ENCODE measurements at places on chromosomes 4 and X.

DNA sequence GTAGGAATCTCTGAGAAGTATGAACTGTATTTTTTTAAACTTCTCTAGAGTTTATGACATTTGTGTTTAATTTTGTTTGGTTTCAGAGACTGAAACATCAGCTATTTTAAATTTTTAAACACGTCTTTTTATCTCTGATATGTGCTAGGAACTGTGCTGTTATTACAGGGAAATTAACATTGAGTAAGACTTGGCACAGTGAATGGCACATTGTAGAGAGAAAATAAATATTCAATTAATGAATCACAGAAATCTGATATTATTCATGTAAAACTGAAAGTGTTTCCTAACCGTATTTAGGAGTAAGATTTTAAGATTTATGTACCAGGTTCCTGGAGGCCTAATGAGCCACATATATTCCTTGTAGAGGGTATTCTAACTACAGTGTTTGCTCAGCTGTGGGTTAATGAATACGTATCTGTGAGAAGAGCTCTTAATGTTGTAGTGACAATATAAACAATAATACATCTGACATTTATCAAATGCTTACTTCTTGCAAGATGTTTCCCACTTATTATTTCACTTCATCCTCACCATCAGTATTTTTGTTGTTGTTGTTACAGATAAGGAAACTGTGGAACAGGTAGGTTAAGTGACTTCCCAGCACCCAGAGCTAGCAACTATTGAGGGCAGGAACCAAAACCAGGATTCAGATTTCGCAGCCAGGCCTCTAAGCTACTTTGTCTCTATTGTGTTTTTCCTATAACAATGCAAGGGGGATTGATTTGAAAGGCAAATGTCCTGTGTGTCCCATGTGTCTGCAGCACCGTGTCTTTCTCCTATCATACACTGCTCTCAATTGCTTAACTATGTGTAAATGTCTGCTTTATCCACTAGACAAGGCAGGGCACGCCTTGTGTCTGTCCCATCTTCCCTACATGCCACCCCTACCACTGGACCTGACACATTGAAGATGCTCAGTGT, 121.1 kb upstream of the FAM9C start:
- DNase-seq, result peak; percentile 62

DNA sequence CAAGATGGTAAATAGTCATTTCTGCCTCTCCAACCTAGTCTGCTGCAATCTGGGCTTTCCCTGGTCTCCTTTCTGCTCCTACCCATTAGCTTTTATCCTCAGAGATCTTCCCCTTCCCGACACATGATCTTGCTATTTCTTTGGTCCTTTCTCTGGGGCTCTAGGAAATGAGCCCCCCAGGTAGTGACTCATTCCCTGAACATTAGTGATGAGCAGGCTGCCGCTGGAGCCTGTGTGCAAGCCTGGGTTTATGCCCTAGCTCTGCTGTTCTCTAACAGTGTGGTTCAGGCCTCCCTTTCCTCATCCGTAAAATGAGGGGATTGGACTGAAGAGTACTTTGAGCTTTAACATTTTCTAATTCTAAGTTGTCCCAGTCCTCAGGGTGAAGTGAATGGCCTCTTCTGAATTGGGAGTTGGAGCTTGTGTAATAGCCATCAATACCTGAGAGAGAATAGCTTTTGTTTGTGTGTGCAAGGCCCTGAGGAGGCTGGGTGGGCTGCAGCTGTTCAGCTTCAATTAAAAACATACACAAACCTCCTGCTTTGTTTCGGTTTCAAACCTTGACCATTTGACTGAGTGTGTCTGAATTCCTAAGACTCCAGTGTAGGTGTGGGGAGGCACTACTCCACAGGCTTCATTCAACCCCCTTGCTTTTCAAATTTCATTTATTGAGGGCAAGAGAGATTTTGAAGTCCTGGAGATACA, 115.6 kb upstream of the SCML1 start:
- no peak for DNase-seq

DNA sequence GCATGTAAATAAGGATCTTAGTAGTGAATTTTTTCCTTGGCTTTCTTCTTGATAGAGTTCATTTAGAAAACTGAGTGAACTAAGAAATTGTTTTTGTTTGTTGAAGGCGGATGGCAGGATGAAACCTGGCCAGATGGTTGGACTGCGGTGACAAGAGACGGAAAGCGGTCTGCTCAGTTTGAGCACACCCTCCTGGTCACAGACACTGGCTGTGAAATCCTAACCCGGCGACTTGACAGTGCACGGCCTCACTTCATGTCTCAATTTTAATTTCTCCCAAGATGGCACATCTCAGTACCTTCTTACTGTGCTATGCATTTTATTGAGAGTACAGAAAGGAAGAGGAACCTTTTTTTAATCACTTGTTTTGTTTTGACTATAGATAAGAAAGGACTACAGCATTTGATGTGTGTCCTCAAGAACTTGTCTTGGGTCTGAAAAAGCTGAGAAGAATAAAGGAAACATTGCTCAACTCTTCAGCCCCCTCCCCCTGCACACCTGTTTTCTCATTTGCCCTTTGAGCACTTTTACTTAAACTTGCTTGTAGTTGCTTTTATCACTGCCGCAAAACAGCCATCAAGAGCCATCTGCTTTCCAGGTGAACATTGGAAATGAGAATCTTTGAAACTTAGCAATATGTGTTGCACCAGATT, 27.4 kb downstream of the ADH5 start:
- no peak for DNase-seq

- no peak for DNase-seq
These were observed 107.6 kb upstream of the SMIM10 start for GRCh38 chrX:134883137-134883700.

- DNase-seq, result no peak
These were observed 183.8 kb upstream of the VCX3A start for GRCh38 chrX:6718766-6719165.

DNA sequence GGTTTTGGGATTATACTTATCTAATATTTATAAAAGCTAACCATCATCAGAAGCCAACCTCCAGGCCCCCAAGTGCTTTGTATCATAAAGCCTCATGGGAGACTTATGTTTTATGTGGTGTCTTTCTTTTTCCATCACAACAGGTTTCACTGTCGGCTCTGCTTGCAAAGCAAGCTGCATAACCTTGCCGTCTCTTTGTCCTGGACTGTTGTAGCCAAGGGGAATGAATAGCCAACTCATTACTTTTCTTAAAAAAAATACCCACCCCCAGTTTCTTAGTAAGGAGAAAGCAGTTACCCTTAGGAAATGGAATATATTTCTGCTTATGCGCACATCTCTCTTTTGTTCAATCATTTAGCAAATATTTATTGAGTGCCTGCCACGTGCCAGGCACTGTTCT, 40.7 kb downstream of the FAM184B start:
- DNase-seq, result no peak

GRCh38 chr4:112517067-112517634, 1.2 kb upstream of the NEUROG2 start:
- no peak for DNase-seq

- DNase-seq, result no peak
These were observed 2.0 kb upstream of the CXorf66 start for GRCh38 chrX:139967300-139967699.

GRCh38 chr4:148477276-148477675, 35.1 kb upstream of the NR3C2 start:
- DNase-seq, result no peak

- DNase-seq, result no peak
These were observed 772 bp downstream of the CYP4V2 start for GRCh38 chr4:186192066-186192612.

GRCh38 chrX:125604448-125604847, 284.8 kb downstream of the TEX13C start:
- no peak for DNase-seq

DNA sequence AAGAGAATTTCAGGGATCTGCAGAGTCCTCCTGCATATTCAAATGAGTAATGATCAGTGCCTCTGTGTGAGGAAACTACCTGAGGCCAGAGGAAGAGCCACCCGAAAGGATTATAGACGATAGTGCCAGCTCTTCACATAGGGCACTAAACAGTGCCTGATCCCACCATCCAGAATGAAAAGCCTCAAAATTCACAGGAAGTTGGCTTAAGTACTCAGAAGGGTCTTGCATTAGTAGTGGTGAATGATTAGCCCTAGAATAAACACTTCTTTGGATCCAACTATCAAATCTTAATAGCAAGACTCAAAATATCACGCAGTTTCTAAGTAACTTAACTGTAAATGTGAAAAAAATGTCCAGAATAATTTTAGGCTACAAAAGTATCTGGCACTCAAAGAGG, 324.4 kb downstream of the ZNF674 start:
- no peak for DNase-seq

DNA sequence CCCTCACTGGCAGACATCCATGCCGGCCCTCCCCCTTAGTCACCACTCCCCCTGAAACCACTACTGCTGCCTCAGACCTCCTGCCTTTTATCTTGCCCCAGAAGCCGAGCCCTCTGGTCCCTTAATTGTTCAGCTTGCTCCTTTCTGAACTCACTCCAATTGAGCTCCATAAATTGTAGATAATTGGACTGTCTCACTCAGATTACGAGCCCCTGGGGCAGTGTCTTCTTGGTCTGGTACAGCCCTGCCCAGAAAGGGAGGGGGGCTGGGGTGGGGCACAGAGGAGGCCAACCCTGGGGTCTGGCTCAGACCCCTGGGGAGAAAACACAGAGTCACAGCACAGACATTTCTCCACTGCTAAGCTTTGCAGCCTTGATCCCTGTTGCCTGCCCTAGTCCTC, 39.4 kb downstream of the NALF2 start:
- no peak for DNase-seq

DNA sequence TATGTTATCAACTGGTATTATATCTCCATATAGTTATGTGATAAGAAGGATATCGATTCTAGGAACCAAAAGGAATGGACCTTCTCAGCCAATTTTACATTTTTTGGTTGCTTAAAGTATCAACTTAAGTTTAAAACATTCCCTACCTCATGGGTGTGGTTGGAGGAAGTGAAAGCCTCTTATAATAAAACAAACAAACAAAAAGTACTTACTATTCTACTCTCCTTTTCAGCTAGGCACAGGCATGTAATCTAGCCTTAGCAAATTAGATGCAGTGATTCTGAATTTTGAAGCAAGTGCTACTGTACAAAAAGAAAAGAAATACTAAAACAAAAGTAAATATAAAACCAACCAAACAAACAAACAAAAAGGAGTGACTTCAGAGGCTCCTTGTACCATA, 485.4 kb downstream of the C4orf33 start:
- no peak for DNase-seq

GRCh38 chrX:30941898-30942297, 52.8 kb upstream of the TAB3 start:
- DNase-seq, result no peak

DNA sequence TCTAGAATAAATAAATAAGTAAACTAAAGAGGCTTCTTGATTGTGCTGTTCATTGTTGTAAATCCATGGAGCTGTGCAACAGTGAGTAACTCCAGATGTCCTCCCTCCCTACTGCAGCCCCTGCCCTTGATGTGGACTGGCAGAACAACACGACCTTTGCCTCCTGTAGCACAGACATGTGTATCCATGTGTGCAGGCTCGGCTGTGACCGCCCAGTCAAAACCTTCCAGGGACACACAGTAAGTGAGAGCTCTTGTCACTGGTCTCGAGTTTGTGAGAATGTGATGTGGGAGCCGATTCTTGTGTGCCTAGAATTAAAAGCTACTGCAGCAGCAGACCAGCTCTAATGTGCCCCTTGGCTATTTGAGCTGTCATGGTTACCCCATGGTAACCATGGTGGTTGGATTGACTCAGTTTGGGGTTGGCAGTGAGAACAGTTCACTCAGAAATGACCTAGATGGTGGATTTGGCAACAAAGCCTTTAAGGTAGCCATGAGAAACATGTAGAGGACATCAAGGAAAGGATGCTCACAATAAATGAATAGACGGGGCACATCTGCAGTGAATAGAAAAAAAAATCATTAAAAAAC, 60.7 kb downstream of the GPR143 start:
- DNase-seq, result no peak

DNA sequence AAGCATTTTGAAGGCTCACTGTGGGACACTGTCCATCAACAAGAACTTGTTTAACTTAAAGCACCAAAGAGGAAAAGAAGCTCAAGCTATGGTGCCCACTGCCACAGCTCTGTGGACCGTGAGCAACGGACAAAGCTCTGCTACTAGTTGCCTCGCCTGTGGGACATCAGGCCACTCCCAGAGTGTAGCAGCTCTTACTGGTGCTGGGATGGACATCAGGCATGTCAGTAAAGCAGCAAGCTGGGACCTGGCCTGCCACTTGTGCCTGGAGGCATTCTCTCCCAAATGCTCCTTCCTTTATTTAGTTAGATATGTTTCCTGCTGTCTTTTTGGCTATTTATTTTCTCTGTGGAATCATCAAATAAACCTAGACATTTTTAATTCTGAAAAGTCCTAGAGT, 46.7 kb downstream of the TMEM154 start:
- DNase-seq, result no peak

DNA sequence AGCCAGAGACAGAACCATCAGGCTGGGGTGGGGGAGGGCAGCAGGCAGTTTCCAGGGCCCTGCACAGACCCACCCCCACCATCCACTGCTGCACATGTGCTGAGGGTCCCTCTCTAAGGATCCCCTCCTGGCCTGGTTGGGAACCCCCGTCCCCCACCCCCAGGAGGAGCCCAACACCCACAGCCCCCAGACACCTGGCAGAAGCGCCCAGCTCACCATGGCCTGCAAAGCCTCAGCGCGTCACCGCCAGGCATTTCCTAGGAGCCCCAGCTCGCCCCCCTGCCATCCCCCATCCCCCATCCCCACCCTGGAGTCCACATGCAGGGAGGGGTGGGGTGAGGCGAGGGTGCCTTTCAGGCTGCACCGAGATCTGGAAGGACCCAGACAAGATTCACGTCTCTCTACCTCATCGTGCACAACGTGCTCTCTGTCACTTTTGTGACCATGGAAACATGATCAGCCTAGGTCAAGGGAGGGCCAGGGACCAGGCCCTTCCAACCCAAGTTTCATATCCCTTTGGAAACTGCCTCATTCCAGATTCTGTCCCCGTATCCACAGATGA, 9.3 kb downstream of the MXD4 start:
- DNase-seq, result no peak

- DNase-seq, result no peak
These were observed 16.0 kb upstream of the VSIG1 start for GRCh38 chrX:108028854-108029253.

DNA sequence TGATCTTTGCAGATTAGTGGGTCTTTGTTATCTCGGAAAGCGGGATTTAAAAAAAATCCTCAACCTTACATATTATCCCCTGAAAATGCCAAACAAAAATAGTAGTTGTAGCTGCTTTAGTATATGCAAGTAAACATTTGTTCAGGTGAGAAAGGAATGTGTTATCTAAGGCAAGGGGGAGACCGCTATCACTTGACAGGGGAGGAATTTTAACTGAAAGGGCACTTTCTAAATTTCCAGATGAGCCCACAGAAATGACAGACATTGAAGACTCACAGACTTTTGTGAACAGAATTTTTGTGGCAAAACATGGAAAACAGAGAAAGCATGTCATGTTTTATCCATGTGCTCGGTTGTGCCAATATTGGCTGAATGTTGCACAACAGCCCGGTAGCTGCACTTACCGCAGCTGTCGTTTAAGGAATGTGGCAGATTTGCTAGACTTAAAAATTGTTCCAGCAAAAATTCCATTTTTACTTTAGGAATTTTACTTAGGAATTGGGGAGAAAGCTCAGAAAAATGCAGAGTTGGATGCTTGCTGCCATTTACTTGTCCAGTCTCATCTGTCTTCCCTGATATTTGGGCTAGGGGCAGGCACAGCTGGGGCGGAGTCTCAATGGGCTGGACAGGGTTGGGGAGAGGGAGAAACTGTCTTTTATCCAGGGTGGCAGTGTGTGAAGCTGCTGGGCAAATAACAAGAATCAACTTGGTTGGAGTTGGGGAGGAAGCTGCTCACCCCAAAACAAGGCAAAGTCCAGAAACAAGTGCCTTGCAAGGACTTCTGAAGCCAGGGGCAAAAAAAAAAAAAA, 94.6 kb upstream of the RPS6KA3 start:
- DNase-seq, result no peak

- DNase-seq, result no peak
These were observed 60.4 kb downstream of the CLCN4 start for GRCh38 chrX:10217198-10217597.
